ENCODE measurements at places on chromosomes 3 and 15.

GRCh38 chr3:63043631-63044030 is 168.4 kb upstream of the CADPS start:
- DNase-seq = no peak

- DNase-seq = no peak
Observed at GRCh38 chr3:31840252-31840651, 140.8 kb downstream of the OSBPL10 start.

DNA sequence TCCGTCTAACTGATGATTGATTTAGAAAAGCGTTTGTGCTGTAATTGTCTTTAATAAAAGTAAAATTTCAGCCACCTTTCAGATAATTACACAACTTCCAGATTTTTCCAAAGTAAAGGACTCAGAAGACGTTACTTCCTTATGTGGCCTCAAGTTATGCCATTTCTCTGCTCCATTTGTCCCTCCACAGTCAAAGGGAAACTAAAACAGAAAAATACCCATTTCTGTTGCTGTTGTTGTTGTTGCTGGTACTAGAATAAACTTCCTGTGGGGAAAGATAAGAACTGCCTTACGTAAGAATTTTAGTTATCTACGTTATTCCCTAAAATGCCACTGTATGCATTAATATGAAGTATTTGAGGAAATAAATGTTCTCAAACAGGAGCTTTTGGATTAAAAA is 153.9 kb downstream of the P3H2 start:
- no peak for DNase-seq

DNA sequence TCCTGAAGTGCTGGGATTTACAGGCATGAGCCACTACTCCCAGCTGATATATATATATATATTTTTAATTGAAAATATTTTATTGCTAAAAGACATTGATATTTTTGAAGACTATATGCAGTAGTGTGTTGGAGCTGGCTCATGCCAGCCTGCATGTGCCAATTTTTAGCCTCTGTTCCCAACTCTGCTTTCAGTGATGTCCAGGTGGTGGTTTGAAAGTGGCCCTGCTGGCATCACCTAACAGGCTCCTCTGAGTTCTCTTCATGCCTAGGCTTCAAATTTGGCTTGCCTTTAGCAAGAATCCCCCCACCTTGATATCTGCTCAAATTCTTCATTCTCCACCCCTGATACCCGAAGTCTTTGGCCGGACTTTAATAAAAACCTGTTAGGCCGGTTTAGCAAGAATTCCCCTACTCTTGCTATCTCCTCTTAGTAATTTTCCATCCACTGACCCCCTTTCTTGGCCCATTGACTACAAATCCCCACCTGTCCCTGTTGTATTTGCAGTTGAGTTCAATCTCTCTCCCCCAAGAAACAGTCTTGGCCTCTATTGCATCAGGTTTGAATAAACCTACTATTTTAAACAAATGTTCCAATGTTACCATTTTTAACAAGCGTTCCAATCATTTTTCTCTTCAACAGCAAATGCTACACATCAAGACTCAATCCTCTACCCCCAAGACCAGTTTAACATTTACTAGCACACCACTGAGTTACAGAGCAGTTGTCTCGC is 23.9 kb upstream of the CTSH start:
- DNase-seq = no peak

DNA sequence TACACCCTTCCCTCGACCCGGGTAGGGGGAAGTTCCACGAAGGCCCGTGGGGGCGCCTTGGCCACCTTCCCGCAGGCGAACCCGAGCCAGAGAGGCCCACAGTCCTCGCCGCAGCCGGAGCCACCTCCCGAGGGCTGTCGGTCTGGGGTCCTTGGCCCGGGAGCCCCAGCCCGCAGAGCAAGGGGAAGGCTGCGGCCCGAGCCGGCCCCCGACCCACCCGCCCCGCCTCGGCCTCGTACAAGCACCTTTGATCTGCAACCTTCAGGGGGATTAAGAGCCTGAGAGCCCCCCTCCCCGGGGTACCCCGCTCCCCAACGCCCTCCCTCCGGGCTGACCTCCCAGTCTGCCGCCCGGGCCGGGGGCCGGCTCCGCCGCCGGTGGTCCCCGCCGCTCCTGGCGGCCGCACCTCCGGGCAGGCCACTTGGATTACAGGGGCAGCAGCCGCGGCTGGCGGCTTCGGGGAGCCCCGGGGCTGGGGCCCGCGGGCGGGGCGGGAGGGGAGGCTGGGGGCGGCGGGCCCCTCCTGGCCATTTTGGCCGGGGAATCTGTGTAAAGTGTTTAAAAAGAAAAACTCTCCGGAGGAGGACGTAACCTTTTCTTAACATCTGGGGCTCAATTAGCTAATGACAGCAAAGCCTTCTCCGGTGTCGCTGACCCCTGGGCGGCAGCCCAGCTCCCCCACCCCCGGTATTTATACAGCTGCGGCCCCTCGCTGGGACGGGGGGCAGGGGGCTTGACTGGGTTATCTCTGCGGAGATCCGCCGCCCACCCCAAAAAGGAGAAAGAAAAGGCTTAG is 40.2 kb downstream of the EPHB3 start:
- no peak for DNase-seq

DNA sequence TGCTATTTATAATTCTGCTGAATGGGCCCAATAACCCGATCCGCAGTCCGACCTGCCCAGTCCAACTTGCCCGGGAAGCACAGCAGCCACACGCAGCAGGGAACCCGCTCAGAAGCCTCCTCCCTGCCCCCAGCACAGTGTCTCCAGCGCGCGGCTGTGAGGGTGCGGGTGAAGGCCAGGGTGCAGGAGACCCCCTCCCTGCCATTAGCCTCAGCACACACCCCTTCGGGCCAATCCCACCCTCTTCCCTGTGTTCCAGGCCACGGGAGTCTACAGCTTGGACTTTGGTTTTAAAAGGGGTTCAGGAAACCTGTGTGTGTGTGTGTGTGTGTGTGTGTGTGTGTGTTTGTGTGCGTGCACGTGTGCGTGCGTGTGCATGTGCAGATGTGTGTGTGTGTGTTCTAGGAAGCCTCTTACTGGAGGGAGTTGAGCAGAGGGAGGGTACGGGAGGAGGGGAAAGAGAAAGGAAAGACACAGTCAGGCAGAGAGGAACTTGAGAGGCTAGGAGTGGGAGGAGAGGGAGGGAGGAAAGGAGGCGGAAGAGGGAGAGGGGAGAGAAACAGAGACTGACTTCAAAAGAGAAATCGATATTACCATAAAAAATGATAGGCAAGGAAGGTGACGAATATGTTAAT is 34.2 kb downstream of the ATP2B2 start:
- no peak for DNase-seq
